ENCODE measurements at places on chromosomes 5 and 9. TPM values are rescaled to one million over a fixed set of nuclear protein-coding genes. Genes with fewer than 3 reads are reported as not detected.

The ABHD17B gene
- polyA plus RNA-seq: 22.9 TPM

The PHF24 gene
- 1.6 TPM for polyA plus RNA-seq

The REEP2 gene
- polyA plus RNA-seq: 38.6 TPM

The PCDHA11 gene
- 1.3 TPM for polyA plus RNA-seq

DNA sequence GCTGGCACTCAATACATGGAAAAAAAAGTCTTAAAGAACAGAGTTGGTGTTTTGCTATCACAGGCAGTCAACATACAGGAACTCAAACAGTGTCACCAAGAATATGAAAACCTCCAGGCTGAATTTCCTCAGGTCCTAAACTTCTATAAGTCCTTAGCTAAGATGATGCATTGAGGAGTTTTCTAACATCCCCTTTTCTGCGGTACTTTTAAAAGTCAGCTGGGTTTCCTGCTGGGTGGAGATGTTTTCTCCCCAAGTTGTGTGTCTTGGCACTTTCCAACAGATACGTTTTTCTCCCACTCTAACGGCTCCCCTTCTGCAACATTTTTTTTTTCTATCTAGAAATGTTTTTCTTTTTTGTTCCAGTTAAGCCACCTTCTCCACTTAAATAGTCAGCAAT lies 244.8 kb upstream of the HAPLN1 start:
- no peak for DNase-seq

GRCh38 chr9:70495514-70495913 lies 81.1 kb upstream of the KLF9 start:
- no peak for DNase-seq

GRCh38 chr9:86599561-86599960 lies 245.4 kb upstream of the TUT7 start:
- no peak for DNase-seq

DNA sequence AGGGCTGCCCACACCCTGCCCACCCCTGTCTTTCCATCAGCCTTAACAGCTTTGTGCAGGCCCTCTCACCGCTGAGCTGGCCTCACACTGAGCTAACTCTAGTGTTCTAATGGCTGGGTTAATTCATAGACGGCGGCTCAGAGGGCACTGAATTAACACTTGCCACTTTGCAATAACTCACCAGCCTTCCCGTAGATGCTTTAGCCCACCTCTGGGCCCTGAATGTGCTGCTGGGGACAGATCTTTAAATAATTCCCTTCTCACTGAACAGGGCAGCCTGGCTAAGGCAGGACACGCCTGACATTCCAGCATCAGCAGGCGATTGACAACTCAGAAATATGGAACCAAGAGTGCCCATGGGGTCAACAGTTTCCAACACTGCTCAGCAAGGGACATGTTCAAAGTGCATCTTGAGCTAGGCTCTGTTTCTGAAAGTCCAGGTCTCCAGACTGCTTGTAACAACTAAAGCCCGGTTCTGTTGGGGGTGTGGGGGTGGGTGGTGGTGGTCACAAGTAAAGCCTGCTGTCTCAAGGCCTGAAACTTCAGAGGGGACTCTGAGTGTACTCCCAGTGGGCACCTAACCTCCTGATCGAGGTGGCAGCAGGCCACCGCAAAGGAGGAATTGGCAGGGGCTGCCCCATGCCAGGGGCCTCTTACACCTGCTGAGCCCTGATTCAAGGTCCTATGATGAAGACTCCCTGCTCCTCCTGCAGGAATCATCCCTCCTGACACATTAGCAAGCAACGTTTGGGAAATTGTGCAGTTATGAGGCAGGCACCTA lies 248.3 kb downstream of the FSTL4 start:
- DNase-seq: no peak

DNA sequence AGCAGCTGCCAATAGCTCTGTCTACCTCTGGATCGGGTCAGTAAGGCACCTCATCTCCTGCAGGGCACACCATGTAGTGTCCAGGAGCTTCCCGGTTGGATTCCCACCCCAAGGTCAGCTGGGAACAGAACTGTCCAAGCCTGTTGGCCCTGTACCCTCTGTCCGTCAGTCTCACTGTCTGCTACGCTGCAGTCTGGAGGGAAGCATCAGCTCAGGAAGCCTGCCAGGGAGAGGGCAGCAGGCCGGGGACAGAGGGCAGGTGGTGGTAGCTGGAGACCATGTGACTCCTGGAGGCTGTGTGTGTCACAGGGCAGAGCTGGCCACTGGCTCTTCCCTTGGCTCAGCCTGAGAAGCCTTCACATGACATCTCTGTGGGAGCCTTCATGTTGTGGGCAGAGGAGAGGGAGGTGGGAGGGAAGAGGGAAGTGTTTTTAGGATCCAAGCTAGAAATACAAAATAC lies 134.5 kb downstream of the SEC61B start:
- DNase-seq: no peak

GRCh38 chr9:35306283-35306682 lies 144.5 kb downstream of the UNC13B start:
- no peak for DNase-seq
